ENCODE measurements at places on chromosomes 12 and 14.

DNA sequence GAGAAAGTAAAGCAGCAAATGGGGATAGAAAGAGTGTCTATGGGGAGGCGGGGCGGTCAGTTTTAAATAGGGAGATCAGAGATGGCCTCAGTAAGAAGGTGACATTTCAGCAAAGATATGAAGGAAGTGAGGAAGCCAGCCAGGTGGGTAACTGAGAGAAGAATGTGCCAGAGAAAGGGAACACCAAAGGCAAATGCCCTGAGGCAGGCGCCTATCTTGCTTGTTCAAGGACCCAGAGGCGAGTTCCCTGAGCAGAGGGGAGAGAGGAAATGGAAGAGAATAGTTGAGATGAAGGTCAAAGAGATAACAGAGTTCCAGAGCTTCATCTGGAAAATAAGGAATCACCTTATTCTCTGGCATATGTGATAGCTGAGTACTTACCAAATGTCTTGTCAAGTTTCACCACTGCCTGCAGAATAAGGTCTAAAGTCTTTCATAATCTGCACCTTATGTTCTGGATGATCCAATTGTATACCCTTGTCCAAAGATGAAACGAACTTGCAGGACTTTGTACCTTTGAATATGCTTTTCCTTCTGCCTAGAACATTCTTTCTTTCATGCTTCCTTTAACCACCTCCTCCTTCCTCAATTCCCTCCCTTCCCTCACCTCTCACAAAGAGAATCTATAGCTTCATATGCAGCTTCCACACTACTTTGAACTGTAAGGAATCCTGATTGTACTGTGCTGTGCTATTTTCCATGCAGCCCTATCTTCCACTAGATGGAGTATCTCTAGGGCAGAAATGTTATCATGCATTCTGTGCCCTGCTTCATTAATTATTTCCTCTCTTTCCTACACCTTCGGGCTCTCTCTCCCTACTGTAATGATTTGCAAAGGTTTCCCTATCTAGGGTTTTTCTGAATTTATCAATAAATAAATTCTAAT, 38.5 kb downstream of the GNPTAB start:
- DNase-seq = peak; percentile 16

- no peak for DNase-seq
Observed at GRCh38 chr14:90544566-90544965, 147.7 kb downstream of the CALM1 start.

- no peak for DNase-seq
Observed at GRCh38 chr12:31845613-31846322, 113.4 kb upstream of the RESF1 start.

- no peak for DNase-seq
Observed at GRCh38 chr12:44999355-44999754, 51.5 kb downstream of the DBX2 start.

GRCh38 chr14:94923786-94924185, 153.9 kb upstream of the GSC start:
- DNase-seq = no peak

DNA sequence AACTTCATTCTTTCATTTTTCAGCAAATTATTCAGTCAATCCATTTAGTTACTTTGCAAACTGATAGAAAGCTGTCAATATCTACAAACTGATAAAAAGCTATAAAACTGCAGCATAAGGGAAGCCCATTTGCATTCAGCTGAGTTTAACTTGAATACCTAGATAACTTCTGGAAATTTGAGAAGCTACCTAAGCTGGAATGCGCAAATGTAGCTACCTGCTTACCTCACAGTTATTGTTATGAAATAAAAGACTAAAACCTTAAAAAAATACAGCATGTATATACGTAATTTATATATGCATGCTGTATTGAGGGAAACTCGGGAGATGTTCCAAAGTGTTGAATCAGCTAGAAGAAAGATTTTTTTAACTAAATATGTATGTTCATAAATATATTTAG, 94.4 kb downstream of the SYT1 start:
- no peak for DNase-seq

GRCh38 chr14:105187935-105188524, 6.9 kb upstream of the NUDT14 start:
- DNase-seq = no peak

DNA sequence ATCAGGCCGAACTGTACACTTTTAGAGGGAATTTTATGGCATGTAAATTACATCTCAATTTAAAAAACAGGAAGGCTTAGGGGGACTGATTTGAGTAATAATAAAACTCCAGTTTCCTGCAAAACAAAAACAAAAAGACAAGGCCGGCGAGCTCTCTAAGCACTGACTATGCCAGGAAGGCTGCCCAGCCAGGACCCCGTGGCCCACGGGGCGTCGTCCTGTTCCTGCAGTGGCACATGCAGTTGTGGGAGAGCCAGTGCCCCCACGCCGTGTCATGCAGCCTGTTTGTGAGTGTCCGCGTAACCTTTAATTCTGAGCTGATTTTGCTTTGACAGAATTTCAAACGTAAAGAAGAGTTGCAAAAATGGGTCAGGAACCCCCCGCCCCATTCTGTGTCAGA, 10.5 kb downstream of the XRCC3 start:
- DNase-seq = no peak

DNA sequence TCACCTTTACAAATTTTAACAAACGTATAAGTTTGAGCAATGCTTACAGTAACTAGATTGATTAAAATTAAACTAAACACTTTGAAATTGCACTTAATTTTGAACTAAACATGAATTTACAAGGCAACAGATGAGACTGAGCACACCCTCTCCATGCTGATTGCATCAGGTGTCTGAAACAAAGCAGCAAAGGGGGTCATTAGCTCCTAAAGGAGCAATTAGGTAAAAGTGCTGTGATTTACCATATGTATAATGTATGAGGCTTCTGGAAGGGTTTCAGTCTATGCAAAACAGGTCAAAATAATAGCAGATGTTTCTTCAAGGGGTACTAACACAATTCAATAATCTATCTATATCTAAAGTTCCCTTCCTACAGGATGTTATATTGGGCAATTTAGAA, 98.8 kb upstream of the LMNTD1 start:
- DNase-seq = no peak

DNA sequence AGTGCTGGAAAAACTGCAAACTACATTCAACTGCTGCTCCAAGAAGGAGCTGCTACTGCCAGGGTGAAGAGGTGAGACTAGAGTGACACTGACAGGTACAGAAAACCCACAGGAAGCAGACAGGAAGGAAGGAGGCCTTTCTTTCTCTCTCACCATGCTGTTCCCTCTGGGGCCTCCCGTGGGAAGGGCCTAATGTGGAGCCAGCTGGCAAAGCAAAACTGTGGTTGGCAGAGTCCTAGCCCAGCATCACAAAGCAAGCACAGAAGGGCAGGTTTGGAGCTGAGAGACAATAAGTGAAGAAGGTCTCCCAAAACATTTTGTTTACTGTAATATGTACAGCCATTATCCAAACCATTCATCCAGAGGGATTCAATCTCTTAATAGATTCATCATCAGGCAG, 122.5 kb upstream of the MAX start:
- no peak for DNase-seq

DNA sequence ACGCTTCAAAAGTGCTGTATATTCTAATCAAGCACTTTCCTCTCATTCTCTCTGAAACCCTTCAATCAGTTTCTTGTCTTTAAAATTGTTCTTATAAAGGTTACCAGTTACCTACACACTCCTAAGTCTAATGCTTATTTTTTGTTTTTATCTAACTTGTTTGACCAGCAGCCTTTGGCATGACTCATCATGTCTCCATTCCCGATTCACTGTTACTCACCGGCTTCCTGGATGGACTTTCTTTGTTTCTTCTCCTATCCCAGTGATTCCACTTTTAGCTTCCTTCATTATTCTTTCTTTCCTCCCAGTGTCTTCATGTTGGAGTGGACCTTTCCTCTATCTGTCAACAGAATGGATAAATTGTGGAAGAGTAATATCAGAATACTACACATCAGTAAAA, 368.6 kb upstream of the CCDC196 start:
- DNase-seq = no peak

GRCh38 chr14:79802093-79802492, 409.2 kb downstream of the DIO2 start:
- DNase-seq = no peak

DNA sequence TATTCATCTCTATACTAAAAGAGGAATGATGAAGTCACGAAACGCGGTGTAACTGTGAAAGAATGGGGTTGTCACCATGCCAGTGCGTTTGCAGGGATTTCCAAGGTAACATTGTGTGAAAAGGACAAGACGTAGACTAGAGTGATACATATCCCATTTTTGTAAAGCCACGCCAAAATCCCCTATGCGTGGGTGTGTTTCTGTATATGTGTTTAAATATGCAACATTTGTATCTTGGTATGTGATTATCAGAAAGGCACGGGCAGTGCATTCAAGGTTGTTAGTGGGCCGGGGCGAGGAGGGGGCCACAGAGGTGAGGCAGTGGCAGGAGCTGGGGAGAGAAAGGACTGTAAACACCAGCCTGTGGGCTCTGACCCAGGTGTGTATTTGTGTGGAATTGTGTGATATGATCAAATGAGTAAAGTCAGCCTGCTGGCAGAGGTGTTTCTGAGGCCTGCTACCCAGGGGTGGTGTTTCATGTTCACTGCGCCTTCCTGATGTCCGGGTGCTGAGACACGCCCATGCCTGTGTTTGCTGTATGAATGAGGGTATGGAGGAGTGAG, 137.8 kb downstream of the ADGRD1 start:
- no peak for DNase-seq

GRCh38 chr12:11701433-11701832, 52.0 kb downstream of the ETV6 start:
- DNase-seq = no peak

DNA sequence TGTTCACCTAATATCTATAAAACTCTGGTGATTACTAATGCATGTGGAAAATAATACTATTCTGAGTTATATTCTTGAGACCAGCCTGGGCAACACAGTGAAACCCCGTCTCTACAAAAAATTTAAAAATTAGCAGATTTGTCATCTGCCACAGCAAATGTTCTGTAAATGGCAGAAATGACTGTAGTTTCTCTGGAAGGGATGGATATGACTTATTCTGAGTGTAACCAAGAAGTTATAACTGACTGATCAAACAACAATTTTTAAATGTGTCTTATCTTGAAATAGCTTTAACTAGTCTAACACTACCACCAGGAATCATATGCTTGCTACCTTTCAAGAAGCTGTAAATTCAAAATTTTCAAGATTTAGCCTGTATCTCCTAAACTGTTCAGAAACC, 88.7 kb downstream of the PLBD1 start:
- no peak for DNase-seq

DNA sequence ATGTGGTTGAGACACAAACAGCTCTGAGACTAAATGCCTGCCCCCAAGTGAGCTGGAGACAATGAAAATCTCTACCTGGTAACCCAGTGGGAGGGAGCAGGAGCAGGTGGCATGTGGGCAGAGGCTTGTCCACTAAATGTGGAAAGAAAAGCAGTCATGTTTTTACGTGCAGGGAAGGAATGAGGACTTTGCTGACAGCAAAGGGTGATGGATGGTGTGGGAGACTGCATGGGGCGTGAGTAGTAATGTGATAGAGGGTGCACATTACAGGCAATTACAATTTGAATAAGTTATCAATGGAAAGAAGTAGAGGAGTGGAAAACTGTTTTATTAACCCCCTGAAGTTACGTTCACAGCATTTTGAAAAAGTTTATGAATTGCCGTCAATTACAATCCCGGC, 176.6 kb downstream of the NRXN3 start:
- no peak for DNase-seq

DNA sequence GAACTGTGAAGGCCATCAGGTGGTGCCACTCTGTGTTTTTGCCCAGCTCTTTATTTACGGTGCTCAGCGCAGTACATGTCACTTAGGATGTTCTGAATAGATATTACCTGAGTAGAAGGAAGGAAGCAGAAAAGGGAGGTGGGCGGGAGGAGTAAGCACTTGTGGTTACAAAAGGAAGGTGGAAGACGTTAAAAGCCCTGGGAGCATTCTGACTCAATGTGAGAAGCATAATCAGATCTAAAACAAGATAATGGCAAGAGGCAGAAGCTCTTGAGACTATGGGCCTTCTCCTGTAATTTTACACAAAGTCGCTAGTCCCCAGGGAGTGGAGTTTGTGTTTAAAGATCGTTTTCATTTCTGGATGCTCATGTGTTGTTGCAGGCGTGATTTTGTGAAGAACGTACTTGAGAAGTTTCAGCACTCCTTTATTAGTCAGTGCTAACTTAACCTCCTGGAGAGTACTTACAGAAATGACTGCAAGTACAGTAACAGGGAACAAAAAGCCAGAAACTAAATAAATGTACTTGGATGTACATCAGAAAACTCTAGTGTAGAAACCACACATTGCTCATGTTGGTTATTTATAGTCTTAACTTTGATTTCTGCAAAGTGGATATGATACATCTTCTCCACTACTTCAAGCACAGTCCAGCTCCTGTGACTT, 1523.5 kb downstream of the AACS start:
- no peak for DNase-seq
